ENCODE measurements at places on chromosomes 7 and 10.

DNA sequence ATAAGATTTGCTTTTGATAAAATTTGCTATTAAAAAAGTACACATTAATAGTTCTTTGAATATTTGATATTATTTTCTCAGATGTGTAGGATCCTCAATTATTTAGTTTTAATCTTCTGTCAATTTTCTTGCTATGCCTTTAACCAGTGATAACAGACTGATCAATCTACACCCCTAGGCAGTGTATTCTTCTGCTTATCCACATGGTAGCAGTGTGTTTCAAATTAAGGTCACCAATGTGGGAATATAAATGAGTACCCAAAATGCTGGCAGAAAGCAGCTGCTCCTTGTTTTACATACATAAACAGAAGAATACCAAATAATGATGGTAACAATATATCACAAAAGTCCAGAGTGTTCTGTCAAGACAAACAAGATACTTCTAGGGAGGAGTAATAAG lies 87.0 kb downstream of the SKAP2 start:
- DNase-seq = no peak

- peak; percentile 76 for DNase-seq
Measured at GRCh38 chr10:32332299-32332750, 14.6 kb downstream of the EPC1 start.

- no peak for DNase-seq
Measured at GRCh38 chr7:131371411-131371810, 43.7 kb downstream of the MKLN1 start.

DNA sequence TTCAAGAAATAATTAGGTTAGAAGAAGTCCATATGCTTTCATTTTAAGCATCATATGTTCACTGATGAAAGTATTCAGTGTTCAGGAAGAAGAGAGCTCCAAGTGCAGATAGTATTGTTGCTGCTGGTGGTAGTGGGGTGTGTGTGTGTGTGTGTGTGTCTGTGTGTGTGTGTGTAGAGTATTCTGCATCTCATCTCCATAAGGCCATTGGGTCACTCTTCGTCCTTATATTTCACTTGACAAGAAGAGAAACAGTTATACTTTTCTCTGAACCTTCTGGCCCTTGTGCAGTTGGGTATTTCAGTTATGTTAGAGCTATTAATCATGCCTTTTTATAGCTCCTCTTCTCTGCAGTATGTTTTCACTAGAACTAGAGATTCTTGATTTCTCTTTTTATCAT lies 26.2 kb downstream of the ADAM22 start:
- DNase-seq = no peak

- DNase-seq = no peak
Measured at GRCh38 chr7:3230908-3231307, 70.1 kb upstream of the SDK1 start.

- DNase-seq = no peak
Measured at GRCh38 chr7:102097601-102098161, 189.0 kb upstream of the SH2B2 start.

DNA sequence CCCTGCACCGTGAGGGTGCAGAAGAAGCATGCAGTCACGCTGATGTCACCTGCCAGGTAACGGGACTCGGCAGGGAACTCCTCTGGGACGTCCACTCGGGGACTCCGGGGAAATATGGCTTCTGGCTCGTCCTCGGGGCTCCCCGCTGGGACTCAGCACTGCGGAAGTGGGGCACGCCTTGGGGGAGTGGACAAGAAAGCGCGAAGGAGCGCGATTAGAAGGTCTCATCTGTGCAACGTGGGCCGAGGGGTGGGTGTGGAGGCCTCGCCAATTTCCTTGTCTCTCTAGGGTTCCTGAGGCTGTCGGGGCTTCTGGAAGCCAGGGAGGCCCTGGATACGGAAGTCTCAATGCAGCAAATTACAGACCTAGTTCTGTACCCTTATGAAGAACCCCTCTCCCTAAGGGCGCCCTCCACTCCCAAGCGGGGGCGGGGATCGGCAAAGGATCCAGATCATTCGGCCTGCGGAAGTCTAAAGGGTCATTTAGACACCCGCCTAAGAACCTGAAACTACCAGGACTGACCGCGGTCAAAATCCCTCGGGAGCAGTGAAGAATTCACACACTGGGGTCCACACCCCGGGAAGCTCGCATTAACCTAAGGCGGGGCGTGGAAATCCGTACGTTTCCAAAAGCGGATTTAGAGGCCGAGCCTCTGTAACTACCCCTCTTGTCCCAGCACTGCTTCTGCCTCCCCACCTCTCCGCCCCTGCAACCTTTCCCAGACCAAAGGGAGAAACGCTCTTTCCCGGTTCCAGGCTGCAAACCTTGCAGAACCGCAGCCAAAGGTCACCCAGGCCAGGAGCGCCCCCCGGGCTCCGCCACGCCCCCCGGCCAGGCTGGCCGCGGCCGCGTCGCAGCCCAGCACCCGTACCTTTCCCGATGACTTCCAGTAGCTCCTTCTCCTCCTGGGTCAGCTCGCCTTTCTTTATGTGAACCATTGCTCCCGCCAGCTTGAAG lies 640 bp downstream of the ANKMY2 start:
- peak; percentile 40 for DNase-seq

DNA sequence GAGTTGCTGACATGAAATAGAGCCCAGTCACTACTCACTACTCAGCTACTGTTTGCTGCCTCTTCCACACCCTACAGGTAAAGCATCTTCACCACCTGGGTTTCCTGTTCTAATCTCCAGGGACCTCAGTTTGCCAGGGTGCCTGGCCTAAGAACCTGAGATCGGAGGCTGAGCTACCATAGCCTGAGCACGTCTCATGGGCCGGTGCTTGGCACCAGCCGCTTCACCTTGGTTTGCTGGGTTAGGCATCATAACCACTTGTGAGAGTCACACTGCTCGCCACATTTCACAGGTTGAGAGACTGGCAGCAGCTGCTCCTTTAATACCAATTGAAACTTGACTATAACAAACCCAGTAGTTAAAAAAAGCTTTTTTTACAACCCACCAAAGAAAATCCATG lies 75.1 kb downstream of the EMX2 start:
- DNase-seq = no peak

DNA sequence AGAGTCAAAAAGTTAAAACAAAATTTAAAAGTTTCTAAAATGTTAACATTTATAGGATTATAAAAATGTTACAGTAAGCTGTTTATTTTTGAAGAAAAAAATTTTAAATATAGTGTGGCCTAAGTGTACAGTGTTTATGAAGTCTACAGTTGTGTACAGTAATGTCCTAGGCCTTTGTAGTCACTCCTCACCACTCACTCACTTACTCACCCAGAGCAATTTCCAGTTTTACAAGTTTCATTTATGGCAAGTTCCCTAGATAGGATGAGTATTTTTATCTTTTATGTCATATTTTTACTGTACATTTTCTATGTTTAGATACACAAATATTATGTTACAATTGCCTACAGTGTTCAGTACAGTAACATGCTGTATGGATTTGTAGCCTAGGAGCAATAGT lies 419.9 kb downstream of the ARL4A start:
- no peak for DNase-seq

DNA sequence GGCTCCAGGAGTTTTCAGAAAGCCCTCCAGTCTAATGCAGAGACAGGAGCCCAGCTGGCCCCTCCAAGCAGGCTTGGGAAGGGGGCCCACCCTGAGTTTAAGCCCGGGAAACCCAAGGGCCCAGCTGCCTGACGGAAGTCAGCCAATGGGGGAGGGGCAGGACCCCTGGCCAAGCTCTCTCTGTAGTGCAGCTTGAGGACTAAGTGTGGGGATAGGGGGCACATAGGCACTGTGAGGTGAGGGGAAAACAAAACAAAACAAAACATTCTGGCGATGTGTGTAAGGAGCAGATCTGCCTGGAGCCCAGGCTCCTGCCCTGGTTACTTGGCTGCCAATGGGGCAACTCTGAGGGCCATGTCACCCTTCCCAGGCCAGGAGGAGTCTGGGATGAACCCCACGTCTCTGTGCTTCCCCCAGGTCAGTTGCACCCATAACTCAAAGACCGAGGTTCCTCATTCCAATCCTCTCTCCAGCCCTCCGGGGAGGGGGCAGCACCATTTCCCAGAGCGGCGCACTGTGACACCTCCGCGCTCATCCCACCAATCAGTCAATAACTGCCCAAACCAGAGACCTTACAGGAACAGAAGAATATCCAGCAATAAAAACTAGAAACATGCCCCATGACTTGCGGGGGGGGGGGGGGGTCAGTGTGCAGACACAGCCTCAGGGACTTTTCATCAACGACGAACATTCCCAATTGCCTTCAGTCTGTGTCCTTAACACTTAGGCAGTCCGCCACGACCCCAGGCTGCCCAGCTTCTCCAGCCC lies 1.7 kb downstream of the CXCL12 start:
- DNase-seq = no peak

DNA sequence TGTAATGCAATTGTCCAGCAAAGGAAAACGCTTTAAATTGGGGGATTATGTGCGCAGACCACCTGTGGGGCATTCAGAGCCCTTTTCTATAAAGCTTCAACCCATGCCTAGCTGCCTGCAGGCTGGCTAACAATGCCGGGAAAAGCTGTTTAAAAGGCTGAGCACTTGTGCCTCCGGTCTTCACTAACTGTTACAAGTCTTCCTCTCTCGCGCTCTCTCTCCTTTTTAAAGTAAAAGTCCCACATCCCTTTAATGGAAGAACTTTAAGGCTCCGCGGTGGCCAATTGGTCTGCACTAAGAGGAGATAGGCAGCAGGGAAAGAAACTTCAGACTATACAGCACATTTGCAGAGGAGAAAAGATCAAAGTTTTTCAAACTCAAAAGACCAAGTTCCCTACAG lies 4.6 kb downstream of the FZD8 start:
- no peak for DNase-seq

DNA sequence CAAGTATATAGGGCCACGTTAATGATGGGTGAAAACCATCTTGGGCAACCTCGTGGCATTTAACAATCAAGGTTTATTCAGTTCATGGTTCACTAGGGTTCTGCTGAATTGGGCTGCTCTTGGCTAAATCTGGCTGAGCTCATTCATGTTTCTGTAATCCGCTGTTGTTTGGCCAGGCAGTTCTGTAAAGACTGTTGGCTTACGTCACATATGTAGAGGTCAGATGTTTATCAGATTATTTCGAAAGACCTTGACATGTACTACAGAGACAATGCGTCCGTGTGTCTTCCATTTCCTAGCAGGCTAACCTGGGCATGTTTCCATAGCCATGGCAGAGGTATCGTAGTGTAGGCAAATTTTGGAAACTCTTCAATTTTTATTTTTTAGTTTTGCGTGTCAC lies 190.0 kb upstream of the ZWINT start:
- no peak for DNase-seq

DNA sequence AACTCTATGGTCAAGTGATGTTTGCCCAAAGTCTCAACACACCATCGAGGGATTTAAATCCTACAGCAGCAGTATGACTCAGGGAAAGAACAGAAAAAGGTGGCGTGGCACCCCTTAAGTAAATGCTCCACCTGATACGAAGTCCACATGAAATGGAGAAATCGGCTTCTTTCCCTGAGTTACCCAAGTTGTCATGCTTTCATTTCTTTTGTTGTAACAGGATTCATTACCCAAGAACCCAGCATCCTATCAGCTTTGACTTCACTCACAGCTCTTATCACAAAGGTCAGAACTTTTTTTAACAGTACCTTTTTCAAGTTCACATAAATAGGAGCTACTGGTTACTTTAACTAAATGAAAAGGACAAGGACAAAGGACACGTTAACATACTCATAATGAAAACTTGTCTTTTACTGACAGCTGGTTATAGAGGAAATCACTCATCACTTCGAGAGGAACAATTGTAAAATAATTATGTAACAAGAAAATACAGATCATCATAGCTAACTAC lies 219.8 kb upstream of the FRMD4A start:
- no peak for DNase-seq

GRCh38 chr10:119337796-119338432 lies 130.5 kb downstream of the GRK5 start:
- no peak for DNase-seq

- DNase-seq = no peak
Measured at GRCh38 chr10:132263866-132264265, 43.9 kb downstream of the STK32C start.

DNA sequence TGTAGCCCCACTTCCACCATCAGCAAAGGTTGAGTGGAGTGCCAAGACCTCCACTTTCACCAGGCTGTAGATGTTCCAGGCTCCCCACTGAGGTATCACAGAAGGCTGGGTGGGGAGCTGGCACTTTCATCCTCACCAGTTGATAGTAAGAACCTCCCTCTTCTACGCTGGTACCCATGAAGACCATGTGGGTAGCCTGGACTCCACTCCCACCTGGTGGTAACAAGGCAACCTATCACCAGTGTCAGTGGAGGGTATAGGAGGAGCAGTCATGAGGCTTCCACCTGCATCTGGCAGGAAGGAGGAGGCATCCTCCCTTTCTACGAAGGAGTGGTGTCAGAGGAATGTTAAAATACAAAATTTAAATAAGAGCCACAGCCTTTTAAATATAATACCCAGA lies 4.4 kb downstream of the SMIM30 start:
- no peak for DNase-seq

GRCh38 chr10:84613336-84614021 lies 285.1 kb downstream of the CCSER2 start:
- DNase-seq = no peak

- no peak for DNase-seq
Measured at GRCh38 chr10:127649642-127650041, 87.3 kb upstream of the FOXI2 start.

GRCh38 chr7:100081535-100082102 lies at the start of gene ZNF3:
Gene ZNF3 (minus strand): TSS chr7:100081723. CDS start chr7:100077357, 4,366 bp downstream.
- DNase-seq = peak; percentile 97

DNA sequence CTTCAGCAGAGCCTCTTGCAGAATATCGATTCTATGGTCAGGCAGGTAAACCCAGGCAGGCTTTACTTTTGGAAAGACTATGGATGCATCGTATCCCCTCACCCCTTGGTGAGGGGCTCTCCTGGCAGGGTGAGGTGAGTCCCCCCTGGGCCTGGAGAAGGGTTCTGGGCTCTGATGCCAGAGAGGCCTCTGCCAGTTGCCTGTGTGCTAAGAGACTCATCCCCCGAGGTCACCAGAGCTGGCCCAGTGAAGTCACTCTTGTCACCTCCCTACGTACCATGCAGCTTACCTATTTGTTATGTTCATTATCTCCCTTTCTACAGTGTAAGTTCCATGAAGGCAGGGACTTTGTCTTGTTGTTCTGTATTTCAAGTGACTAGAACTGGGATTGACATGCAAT lies 51.3 kb downstream of the TSPAN15 start:
- no peak for DNase-seq

- no peak for DNase-seq
Measured at GRCh38 chr7:22296916-22297315, 60.0 kb downstream of the RAPGEF5 start.

DNA sequence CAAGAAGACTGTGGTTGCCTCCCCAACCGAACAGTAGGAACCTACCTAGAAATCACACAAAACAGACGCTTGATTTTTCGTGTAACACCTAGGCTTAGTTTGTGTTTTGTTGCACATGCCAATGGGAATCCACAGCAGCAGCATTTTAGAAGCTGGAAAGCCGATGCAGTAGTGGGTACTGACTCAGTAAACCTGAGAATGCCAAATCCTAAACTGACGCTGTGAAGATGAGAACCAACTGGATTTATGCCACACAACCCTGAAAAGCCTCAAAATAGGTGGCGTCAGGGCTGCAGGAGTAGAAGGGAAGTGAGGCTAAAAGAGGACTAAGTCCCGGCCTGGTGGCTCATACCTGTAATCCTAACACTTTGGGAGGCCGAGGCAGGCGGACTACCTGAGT lies 162.5 kb downstream of the REEP3 start:
- no peak for DNase-seq
